AG10803 (cell line): ENCODE measurements at places on chromosomes 1 and 21.
A peak's percentile ranks its signal among the peaks of the same experiment; 100 is the strongest.

DNA sequence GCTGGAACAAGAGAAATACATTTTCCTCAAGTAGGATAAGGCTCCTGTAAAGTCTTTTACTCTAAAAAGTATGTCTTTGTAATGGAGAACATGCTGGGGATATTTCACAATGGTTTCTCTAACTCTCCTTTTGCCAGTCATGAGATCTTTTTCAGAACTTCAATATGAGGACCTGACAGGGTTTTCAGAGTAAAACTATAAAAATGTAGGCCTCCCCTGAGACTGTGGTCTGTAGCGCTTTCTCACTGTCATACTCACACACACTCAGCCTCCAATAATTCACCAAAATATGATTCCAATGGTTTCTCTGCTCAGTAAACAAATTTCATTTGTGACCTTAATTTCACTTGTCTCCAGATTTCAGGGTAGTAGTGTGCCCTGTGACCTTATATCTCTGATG lies 440.1 kb upstream of the PTBP2 start:
- peak; percentile 23 for DNase-seq

- DNase-seq = no peak
Observed at GRCh38 chr1:109243221-109243620, 6.1 kb upstream of the CELSR2 start.

- DNase-seq = no peak
Observed at GRCh38 chr1:24983006-24983680, 53.1 kb upstream of the RUNX3 start.

- no peak for DNase-seq
Observed at GRCh38 chr1:1982379-1983232, 21.0 kb downstream of the CFAP74 start.

DNA sequence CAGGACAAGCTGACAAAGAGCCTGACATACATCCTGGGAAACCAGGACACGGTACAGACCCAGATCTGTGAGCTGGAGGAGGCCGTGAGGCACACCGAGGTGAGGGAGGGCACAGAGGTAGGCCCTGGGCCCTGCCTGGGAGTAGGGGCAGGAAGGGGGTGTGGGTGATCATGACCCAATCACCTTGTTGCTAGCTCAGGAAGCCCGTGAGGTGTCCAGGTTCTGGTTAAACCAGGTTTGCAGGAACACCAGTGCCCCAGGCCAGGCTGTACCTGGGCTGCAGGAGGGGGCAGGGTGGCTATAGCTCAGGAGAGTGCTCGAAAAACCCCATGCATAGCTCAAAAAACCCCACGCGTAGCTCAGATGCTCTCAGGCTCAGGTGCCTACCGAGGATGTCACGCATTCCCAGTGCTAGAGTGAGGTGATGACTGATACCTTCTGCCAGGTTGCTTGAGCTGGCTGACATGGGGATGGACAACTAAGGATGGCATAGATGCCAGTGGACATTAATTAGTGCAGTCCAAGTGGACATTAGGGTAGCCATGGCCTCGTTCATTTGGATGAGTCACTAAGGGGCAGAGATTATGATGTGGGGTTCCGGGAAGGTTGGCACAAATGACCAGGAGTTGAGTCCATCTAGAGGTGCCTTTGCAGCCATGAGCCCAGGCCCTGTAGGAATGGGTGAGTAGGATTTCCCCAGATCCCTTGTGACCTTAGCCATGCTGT lies 3.7 kb downstream of the TRIM46 start:
- no peak for DNase-seq

GRCh38 chr1:6209661-6210580 lies 4.0 kb downstream of the RNF207 start:
- DNase-seq = no peak

DNA sequence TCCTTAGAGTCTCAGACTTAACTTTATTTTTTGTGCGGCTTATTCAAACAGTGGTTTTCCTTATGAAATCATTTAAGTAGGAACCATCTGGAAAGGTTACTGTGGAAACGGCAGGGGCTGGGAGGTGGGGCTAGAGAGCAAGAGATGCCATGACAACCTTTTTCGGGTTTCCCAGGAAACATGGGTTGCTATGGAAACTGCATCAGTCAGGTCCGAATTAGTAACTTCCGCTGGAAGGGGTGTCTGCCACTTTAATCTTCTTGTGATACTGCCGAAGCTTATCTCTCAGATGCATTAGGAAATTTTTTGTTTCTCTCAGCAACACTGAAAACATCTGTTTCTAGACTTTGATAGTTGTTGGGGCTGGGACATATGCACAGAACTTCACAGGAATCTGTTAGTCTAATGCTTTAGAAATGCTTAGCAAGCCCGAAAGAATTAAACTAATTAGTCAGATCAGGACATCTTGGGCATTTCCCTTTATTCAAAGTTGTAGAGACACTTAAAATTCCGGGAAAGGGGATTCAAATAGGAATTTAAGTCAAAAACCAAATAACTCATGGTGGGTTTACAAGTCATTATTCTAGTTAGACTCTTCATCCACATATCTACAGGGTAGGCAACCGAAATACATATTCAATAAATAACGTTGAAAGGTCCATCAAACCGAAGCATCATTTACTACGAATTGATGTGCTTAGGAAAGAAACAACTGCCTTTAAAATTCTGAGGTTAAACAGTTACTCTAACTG lies 2.6 kb downstream of the KCNA3 start:
- peak; percentile 36 for DNase-seq
